ENCODE measurements at places on chromosomes 6 and 20.

GRCh38 chr6:157264701-157265100 lies 58.6 kb downstream of the TMEM242 start:
- no peak for DNase-seq

GRCh38 chr6:128271527-128271926 lies 248.9 kb downstream of the PTPRK start:
- DNase-seq = no peak

DNA sequence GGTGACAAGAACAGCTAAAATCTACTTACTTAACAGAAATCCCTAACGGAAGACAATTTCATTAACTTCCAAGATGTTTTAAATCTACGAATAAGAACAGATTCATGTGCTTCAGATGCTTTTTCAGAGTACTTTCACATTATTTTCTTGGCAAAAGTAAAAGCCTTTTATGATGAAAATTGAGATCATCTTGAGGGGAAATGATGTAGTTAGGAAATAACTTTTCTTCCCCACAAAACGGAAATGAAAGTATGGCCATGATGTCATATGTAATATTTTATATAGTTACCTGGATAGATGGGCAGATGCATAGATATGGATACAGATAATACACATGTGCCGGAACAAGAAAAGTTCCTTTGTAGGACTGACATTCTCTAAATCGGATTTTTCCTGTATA lies 32.8 kb downstream of the SASH1 start:
- no peak for DNase-seq

- DNase-seq = no peak
These were observed 43.9 kb downstream of the NCR2 start for GRCh38 chr6:41379306-41379705.

- peak; percentile 37 for DNase-seq
These were observed 7.3 kb upstream of the ULBP2 start for GRCh38 chr6:149934249-149935156.

GRCh38 chr20:13220194-13220903 lies 725 bp upstream of the ISM1 start:
- peak; percentile 16 for DNase-seq
